ENCODE measurements at places on chromosomes 3 and 15.
A peak's percentile ranks its signal among the peaks of the same experiment; 100 is the strongest.

GRCh38 chr15:69116391-69116790, 44.0 kb upstream of the GLCE start:
- no peak for DNase-seq

DNA sequence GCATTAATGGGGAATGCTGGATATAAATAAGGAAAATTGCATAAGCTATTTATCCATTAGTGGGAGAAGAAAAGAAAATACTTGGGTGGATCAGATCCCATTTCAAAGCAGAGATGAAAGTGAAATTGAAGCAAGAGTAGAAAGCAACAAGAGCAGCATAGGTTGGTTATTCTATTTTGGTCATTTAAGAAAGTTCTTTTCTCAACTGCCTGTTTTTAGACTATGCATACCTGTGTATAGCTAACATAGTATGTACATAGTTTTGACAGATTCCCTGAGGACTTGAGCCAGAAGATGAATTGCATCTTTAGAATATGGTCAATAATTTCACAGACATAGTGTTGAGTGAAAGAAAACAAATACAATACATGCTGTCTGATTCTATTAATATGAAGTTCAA, 29.0 kb upstream of the DENND4A start:
- DNase-seq = no peak

GRCh38 chr3:106068795-106069194, 200.0 kb upstream of the CBLB start:
- DNase-seq = no peak

- no peak for DNase-seq
Observed at GRCh38 chr3:177795859-177796258, 598.6 kb upstream of the TBL1XR1 start.

- DNase-seq = peak; percentile 96
Observed at GRCh38 chr15:77419836-77420609, at the start of gene PEAK1. TSS of gene PEAK1 (minus strand) at chr15:77420104. CDS start at chr15:77181926, 238,178 bp downstream.

DNA sequence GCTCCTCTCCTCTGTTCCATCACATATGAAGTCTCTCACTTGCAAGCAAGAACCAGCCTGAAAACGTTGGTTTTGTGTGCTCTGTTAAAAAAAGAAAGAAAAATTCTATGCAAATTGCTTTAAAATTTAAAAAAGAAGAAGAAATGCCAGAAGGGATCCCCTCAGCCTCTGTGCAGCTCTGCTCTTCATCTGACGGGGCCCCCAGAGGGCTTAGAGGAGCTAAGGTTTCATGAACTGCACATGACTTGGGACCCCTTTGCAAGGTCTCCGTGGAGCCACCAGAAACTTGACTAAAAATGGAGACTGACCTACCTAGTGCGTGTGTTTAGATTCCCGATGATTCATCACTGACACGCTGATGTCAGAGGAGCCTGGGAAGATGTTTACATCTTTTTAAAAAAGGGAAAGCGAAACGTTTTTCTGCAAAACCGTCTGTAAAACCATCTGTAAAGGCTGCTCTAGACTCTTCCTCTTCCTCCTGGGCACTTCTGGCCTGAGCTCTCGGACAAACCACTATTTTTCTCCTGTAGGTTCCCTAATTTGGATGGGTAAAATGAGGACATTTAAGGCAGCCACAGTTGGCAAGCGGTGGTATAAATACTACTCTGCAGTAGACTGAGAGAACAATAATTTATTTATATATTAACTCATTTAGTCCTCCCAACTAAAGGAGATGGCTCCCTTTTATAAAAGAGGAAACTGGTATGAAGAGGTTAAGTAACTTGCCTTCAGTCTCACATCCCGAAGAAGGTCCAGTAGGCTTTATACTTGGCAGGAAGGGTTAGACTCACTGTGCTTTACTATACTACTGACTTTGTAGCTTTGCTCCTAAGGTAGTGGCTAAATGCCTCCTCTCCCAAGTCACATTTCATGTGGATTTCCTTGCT, 67.2 kb upstream of the POLG start:
- DNase-seq = no peak

- no peak for DNase-seq
Observed at GRCh38 chr3:25427155-25427554, 908 bp upstream of the RARB start.

- no peak for DNase-seq
Observed at GRCh38 chr3:59304296-59304695, 254.5 kb upstream of the CFAP20DC start.

GRCh38 chr3:35641920-35642527, 2.7 kb downstream of the ARPP21 start:
- no peak for DNase-seq

GRCh38 chr3:64109438-64109837, 86.1 kb upstream of the PSMD6 start:
- peak; percentile 9 for DNase-seq

DNA sequence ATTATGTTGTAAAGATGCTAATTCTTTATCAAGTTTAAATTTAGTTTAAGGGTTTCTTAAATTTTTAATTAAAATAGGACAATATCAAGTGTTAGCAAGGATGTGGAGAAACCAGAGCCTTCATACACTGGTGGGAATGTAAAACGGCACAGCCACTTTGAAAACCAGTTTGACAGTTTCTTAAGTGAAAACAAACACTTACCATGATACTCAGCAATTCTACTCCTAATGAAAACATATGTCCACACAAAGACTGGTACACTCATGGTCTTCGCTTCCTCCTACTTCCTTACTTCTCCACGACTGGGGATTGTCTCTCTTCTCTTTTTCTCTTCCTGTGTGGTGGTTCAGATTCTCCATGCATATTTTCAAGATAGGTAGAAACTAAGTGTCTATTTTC, 9.2 kb downstream of the SKIC8 start:
- no peak for DNase-seq

- DNase-seq = peak; percentile 1
Observed at GRCh38 chr15:92226020-92226612, 167.6 kb upstream of the ST8SIA2 start.

DNA sequence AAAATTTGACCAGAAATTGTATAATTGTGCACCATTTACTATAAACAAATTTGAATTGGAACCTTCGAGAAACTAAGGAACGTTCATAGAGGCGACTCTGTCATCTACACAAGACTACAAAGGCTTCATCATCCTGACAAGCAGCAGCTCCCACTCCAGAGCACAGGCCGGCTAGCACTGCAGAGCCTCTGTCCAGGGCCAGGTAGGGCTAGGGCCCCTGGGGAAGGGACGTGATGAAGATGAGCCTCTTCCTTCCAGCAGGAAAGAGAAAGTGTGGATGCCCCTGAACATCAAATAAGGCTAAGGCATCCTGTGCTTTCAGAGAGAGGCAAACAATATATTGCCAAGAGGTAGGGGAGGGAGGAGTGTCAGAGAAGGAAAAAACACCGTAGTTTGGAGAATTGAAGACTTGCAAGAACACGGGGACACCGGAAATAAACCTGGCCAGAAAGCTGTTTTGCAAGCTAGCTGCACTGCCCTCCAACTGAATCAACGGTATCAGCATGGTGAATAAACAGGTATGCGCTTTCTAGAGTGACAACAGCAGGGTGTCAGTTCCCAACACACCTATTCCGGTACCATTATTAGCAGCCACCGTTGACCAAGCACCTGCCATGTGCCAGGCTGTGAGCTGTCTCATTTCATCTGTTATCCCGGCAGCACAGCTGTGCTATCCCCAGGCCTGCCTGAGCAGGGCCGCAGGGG, 12.4 kb downstream of the XXYLT1 start:
- no peak for DNase-seq

- peak; percentile 50 for DNase-seq
Observed at GRCh38 chr3:58217209-58217811, 6.5 kb upstream of the DNASE1L3 start.

DNA sequence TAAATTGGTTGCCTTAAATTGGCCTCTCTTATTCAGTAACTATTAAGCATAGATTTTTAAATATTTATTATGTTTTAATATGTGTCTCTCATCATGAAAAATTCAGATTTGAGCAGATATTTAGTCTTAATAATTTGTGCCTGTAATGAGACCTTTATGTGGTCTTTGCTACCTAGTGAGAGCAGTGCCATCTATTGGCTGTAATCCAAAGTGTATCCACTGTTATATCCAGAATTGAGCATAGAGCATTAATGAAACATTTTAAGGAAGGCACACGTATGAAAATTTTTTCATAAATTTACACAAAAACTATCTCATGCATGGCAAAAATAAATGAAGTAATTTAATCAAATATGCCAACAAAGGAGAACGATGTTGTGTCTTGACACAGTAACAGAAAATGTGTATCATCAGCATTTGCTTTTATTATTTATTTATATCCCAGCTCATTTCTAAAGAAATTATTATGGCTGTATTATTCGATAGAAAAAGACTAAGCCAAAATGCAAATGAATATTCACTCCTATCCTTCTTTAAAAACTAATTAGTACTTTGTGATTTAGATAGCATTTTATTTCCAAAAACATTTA, 203.5 kb downstream of the RSRC1 start:
- no peak for DNase-seq

- no peak for DNase-seq
Observed at GRCh38 chr3:71517271-71517791, 66.2 kb downstream of the FOXP1 start.

- no peak for DNase-seq
Observed at GRCh38 chr15:26630857-26631256, 142.0 kb downstream of the GABRB3 start.

DNA sequence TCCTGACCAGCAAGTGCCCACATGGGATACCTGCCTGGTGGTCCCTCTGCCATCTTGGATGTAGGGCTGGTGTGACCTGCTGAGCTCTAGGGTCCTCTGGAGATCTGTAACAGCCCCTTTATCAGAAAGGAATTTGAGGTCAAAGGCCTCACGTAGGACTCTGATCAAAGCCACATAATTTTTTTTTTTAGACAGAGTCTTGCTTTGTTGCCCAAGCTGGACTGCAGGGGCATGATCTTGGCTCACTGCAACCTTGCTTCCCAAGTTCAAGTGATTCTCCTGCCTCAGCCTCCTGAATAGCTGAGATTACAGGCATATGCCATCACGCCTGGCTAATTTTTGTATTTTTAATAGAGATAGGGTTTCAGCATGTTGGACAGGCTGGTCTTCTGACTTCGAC, 9.5 kb downstream of the ITGB5 start:
- DNase-seq = no peak

GRCh38 chr3:81443457-81443782, 318.0 kb downstream of the GBE1 start:
- no peak for DNase-seq

DNA sequence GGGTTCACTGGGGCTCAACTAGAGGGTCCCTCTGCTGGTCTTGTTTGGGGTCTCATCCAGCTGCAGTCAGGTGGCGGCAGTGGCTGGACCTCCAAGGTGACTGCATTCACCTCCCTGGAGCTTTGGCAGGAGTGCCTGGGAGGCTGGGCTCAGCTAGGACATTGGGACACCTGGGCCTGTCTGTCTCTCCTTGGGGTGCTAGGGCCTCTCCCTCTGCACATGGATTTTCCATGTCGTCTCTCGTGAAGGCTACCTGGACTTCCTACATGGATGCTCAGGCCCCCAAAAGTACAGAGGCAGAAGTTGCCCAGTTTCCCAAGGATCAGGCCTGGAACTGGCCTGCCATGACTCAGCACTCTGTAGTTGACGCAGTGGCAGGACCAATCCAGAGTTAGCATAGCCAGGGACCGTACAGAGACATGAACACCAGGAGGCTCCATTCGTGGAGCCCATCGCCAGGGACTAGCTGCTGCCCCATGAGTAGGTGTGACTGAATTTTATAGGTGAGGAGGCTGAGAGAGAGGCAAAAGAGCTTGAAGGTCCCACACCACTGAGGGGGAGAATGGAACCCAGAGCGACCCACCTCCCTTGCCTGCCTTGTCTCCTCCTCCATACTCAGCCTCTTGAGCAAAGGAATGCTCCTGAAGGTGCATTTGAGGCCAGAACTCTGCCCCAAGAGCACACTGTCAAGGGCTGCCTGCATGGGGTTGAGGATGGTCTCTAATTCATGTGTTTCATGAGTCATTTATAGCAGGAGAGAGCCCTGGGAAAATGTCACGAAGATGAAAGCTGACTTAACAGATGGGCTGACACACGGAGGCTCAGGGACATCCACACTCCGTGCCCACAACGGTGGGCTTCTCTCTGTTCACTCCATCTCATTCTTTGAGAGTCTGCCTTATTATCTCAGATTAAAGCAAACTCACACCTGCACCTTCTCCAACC, 13.0 kb upstream of the ALDH1A3 start:
- DNase-seq = no peak

DNA sequence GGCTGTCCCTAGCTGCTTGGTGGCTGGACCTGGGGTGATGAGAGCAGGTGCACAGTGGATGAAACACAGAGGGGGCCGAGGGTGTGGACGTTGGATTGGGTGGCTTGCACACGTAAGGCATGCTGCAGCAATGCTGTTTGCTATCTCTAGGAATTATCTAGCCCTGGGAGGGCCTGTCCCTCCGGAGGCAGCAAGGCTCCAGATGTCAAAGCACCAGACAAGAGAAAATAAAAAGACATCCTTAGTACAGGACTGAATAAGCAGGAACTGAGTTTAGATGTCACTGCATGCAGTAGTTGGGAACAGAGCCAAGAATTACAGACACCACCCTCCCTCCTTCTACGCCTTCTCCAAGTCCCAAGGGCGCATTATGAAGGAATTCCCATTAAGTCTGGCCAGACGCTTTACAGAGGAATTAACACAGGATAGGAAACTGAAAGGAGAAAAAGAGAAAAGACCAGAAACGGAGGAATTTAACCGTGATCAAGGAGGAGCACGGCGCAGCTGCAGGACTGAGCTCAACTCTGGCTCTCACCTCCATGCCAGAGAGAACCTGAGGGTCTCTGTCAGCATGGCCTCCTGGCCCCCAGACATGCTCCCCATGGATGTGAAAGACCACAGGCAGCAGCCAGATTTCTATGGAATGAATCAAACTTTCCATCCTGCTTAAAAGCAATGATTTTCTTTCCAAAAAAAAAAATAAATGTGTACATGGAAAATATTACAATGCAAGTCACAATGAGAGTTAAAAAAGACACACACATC, 13.8 kb downstream of the ATP10A start:
- no peak for DNase-seq

GRCh38 chr15:35606450-35606779, 60.5 kb upstream of the DPH6 start:
- DNase-seq = no peak

DNA sequence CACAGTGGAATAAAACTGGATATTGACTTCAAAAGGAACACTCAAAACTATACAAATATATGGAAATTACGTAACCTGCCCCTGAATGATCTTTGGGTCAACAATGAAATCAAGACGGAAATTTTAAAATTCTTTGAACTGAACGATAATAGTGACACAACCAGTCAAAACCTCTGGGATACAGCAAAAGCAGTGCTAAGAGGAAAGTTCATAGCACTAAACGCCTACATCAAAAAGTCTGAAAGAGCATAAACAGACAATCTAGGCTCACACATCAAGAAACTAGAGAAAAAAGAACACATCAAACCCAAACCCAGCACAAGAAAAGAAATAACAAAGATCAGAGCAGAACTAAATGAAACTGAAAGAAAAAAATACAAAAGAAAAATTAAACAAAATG, 46.6 kb downstream of the DNAAF4 start:
- no peak for DNase-seq

DNA sequence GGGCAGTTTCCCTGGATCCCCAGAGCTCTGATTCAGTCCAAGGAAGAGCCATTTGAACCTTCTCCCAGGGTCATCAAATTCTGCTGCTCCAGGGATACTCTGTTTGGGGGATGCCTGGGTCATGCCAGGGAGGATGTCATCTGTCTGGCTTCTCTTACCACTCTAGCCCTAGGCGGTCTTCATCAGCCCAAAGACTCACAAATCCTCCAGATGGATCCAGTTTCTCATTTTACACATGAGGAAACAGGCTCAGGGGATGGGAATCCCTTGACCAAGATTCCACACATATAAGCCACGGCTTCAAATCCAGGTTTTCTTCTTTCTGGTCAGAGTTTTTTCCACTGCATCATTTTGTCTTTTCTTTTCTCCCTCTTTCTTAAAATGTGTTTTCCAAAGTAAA, 36.7 kb downstream of the SLC28A1 start:
- no peak for DNase-seq

- no peak for DNase-seq
Observed at GRCh38 chr3:148778926-148779325, 48.7 kb upstream of the CPB1 start.
